ENCODE measurements at places on chromosomes 2 and 18.

DNA sequence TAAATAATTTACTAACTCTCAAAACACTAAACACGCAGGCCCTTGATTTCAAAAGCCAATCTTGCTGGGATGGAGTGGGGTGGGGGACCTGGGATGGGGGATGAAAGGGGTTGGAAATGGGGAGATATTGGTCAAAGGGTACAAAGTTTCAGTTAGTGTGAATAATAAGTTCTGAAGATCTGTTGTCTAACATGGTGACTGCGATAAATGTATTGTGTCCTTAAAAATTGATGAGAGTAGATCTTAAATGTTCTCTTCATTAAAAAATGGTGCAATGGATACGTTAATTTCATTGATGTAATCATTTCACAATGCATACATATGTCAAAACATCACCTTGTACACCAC is 505 bp upstream of the ACYP2 start:
- DNase-seq, result no peak

DNA sequence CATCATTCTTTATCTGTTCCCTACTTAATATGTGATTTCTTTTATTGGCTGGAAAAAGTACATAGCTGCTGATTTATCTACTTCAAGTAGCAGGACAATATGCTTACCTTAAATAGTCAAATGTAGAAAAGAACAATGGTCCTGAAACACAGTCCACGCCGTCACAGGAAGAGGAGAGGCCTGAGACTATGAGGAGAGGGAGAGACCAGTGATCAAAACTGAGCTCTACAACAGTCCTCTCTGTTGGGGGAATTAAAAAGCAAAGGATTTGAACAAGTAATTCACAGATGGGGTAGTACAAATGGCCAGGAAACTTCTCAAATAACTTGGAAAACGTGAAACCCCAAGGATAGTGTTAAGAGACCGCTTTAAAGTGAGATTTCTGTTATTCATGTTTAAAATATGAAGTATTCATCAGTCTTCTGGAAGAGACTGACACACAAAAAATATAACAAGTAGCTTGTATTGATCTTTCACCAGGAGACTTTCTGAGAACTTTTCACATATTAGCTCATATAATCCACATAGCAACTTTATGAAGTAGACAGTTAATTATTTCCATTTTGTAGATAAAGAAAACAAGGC is 20.2 kb downstream of the SCYGR8 start:
- DNase-seq, result no peak

- DNase-seq, result no peak
Observed at GRCh38 chr2:205766779-205767359, 84.6 kb downstream of the NRP2 start.

DNA sequence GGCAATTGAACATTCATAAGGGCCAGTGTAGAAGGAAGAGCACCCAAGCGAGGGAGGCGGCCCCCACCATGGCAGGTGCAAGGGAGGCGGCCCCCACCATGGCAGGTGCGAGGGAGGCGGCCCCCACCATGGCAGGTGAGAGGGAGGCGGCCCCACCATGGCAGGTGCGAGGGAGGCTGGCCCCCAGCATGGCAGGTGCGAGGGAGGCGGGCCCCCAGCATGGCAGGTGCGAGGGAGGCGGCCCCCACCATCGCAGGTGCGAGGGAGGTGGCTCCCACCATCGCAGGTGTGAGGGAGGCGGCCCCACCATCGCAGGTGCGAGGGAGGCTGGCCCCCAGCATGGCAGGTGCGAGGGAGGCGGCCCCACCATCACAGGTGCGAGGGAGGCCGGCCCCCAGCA is 24.7 kb upstream of the GPC1 start:
- DNase-seq, result no peak

- no peak for DNase-seq
Observed at GRCh38 chr18:6745504-6746031, 16.1 kb downstream of the ARHGAP28 start.

DNA sequence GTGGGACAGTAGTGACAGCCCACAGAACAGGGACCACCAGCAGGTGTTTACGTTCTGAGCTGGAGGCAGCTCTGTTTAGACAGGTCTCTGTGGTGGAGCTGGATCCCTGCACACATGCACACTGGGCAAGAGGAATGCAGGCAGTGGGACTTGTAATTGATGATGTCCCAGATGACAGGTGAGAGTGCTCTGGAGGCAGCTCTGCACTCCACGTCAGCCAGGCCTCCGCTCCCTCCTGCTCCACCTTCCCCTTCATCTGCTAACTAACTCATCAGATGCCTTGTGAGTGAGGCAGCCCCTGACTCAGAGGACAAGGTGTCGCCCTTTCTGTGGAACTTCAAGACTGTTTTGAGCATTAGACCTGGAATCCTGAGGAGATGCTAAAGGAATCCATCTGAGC is 53.2 kb downstream of the SH3YL1 start:
- DNase-seq, result no peak

DNA sequence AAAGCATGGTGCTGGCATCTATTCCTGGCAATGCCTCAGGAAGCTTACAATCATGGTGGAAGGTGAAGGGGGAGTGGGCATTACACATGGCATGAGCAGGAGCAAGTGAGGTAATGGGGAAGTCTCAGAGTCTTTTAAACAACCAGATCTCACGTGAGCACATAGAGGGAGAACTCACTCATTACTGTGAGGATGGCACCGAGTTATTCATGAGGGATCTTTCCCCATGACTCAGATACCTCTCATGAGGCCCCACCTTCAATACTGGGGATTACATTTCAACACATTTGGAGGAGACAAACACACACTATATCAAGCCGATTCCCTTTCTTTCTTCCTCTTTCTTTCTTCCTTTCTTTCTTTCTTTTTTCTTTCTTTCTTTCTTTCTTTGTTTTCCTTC is 47.9 kb upstream of the FANCL start:
- no peak for DNase-seq

DNA sequence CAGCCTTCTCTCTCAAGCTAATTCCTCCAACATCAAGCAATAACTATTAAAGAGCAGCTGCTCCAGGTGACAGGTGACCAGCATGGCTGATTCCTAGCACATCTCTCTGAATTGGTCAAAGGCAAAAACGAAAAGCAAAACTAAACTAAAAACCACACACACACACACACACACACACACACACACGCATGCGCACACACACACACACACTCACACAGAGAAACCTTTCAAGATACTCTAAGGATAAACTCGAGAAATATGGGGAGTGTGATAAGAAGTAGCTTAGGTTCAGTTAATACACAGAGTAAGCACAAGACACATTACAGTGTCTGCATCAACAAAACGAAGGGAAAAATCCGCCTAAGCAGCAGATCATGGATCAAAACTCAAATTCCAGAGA is 74.5 kb upstream of the FZD7 start:
- no peak for DNase-seq

GRCh38 chr2:24957221-24957620 is 14.5 kb downstream of the DNAJC27 start:
- DNase-seq, result no peak

- DNase-seq, result no peak
Observed at GRCh38 chr18:10130606-10131005, 216.8 kb downstream of the VAPA start.

DNA sequence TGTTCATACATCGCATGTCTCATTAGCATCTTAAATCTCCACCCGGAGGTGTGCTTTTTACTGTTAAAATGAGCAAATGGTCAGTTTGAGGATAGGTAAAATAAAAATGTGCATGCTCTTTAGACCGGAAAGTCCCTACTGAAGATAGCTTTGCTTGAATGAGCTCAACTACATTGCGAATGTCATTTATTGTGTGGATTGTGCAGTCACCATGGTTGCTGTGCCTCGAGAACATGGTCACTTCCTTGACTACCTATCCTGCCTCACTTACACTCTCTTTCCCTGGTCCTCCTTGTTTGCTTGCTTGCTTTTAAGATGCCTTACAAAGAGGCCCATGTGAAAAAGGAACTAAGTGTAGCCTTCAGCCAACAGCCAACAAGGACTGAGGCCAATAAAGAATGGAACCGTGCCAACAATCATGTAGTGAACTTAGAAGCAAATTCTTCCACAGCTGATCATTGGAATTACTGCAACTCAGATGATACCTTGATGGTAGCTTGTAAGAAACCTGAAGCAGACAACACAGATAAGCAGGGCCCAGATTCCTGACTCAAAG is 72.2 kb upstream of the BARD1 start:
- DNase-seq, result no peak

- no peak for DNase-seq
Observed at GRCh38 chr2:218255446-218255845, 5.4 kb upstream of the GPBAR1 start.

DNA sequence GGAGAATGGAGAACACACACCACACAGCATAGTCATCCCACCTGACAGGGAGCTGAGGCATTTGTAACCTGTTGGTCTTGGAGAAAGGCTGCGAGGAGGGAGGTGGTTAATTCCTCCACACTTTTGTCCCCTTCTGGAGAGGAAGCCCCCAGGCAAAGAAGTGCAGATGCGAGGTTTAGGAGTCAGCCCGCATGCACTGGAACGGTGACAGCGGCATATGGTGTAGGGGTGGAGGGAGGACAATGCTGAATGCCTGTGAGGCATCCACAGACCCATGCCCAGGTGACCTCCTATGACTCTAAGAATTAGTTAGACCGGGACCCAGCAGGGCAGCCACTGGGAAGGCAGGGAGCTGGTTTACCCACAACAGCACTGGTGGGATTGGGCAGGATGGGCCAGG is 12.2 kb downstream of the SPATA3 start:
- DNase-seq, result no peak

- DNase-seq, result no peak
Observed at GRCh38 chr18:72727038-72727655, 140.6 kb downstream of the NETO1 start.
